ENCODE measurements at places on chromosomes 12 and 14.

GRCh38 chr12:8226355-8226754, 1.1 kb downstream of the FAM90A1 start:
- no peak for DNase-seq

- DNase-seq = no peak
Measured at GRCh38 chr12:3055026-3055703, 22.0 kb upstream of the TSPAN9 start.

DNA sequence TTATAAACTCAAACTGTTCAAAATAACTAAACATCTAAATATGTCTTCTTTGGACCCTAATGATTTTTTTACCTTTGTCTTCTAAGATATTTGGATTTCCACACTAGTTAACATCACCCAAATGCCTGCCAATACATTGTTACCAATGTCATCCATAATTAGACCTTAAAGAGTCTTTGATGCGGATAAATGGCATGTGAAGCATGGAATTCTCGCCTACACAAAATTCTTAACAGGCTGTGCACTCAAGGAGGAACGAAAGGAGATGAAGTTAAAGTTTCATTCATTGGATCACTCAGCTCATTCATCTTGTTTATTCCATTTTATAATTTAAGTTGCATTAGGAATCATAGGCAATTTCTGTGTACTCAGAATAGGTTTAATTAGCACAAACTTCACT, 219.7 kb downstream of the ACSS3 start:
- DNase-seq = no peak

- no peak for DNase-seq
Measured at GRCh38 chr14:51939755-51940301, 49.5 kb upstream of the RTRAF start.

GRCh38 chr12:75814851-75815754, 216.5 kb downstream of the PHLDA1 start:
- DNase-seq = no peak

DNA sequence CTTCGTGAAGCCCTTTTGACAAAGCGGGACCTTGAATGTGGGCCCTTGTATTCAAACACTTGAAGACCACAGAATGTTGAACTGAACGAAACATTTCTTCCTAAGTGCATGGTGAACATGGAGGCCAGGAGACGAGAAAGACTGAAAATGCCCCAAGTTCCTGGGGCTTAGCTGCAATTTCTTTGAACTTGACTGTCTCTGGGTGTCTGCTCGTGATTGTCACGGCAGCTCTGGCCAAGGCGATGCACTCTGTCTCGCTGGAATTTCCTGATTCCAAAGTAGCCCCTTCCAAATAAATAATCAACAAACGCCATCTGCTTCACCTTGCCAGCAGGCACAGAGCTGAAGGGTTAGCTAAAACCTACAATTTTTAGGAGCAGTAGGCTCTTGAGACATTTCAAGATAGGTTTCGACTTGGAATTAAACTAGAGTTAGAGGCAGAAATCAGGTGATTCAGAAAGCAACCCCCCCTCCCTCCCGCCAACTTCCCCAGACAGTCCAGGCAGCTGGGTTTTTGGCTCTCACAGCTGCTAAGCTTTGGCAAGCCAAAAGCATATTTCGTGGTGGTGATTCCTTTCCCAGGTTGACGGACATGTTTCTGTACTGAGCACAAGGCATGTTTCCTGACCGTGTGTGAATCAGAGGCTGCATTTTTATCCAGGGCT, 13.5 kb upstream of the IRF2BPL start:
- no peak for DNase-seq
